Stimulated activated CD4-positive, alpha-beta T cell treated with anti-CD3 and anti-CD28 coated beads, Interleukin-1b, Interleukin-23, amount 100 ng/mL, for 48 hours (primary cell): ENCODE measurements at places on chromosomes 3 and 15.
A peak's percentile ranks its signal among the peaks of the same experiment; 100 is the strongest.

GRCh38 chr3:46862369-46863025 lies 747 bp downstream of the MYL3 start:
- DNase-seq, result no peak

- DNase-seq, result no peak
Measured at GRCh38 chr15:90035840-90036230, 34.7 kb downstream of the ZNF710 start.

DNA sequence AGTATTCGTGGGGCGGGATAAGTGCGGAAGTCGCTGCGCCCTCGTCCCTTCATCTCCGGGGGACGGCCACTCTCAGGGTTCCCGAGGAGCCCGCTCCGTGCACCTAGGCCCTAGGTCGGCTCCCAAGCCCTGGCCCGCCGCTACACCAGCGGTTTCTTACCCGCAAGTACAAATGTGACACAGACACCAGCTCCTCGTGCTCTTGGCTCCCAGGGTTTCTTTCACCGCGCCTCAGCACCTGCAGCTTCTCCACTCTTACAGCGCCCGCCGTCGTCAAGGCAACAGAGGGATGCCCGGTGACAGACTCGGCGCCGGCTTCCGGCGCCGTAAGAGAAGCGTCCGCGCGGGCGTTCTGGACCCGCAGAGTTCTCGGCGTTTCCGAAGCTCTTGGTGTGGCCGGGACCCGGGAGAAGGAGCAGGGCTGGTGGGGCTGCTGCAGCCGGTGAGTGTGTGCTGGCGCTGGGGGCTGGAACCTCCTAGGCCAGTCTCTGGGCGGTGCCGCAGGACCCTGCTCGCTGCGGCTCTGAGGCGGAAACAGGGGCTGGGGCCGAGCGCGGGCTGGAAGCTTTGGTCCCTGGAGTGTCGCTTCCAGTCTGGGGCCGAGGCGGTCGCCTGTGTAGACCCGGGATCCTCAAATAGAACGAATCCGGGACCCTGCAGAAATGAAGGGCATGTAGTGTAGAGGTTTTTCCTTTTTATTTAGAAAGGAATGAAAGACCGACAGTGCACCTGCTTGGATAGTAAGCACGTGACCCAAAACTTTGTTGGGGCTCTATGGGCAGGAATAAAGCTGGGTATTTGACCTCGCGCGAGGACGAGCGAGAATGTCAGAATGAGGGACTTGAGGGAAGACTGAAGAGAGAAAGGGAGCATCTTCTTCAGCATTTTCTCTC lies 155.4 kb upstream of the GOLGA6L4 start:
- peak; percentile 68 for DNase-seq

DNA sequence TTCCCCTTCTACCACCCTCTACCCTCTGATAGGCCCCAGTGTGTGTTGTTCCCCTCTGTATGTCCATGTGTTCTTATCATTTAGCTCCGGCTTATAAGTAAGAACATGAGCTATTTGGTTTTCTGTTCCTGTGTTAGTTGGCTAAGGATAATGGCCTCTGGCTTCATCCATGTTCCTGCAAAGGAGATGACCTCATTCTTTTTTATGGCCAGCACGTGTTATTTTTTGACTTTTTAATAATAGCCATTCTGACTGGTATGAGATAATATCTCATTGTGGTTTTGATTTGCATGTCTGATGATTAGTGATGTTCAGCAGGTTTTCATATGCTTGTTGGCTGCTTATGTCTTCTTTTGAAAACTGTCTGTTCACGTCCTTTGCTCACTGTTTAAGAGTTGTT lies 63.1 kb upstream of the NPHP3 start:
- DNase-seq, result no peak

- DNase-seq, result no peak
Measured at GRCh38 chr3:123520656-123521055, 64.2 kb downstream of the HACD2 start.
